ENCODE measurements at places on chromosomes 7 and 10. TPM values are rescaled to one million over a fixed set of nuclear protein-coding genes. Genes with fewer than 3 reads are reported as not detected.

Gene SUN3
- 1.0 TPM for polyA plus RNA-seq

Gene AGR3
- not detected for polyA plus RNA-seq

Gene PRSS37
- polyA plus RNA-seq: not detected

Gene C10orf62
- not detected for polyA plus RNA-seq

Gene SNCG
- not detected for polyA plus RNA-seq

Gene TUBB8
- not detected for polyA plus RNA-seq

Gene HOXA10
- polyA plus RNA-seq: 0.19 TPM

Gene ZDHHC16
- polyA plus RNA-seq: 25.3 TPM

Gene H2BK1
- polyA plus RNA-seq: not detected

Gene SPAM1
- not detected for polyA plus RNA-seq

Gene ZNF775
- 7.6 TPM for polyA plus RNA-seq

Gene GRID2IP
- polyA plus RNA-seq: 0.09 TPM

Gene FGFBP3
- polyA plus RNA-seq: 2.5 TPM

Gene RAPGEF5
- not detected for polyA plus RNA-seq

Gene PNLIPRP2
- polyA plus RNA-seq: not detected

Gene CNNM1
- polyA plus RNA-seq: 0.13 TPM

Gene HGF
- polyA plus RNA-seq: not detected

Gene NPY
- not detected for polyA plus RNA-seq

Gene VSTM4
- polyA plus RNA-seq: not detected

Gene ATOH7
- not detected for polyA plus RNA-seq

Gene GPR26
- polyA plus RNA-seq: not detected

Gene COL1A2
- not detected for polyA plus RNA-seq

Gene GNG11
- polyA plus RNA-seq: not detected

Gene LRRC4
- not detected for polyA plus RNA-seq

Gene THSD7A
- not detected for polyA plus RNA-seq

Gene GRM3
- not detected for polyA plus RNA-seq

Gene GPR15LG
- polyA plus RNA-seq: not detected

Gene PTCD1
- 2.0 TPM for polyA plus RNA-seq

Gene CABCOCO1
- not detected for polyA plus RNA-seq

Gene LIPN
- polyA plus RNA-seq: not detected

Gene UCN3
- polyA plus RNA-seq: not detected

Gene NKX2-3
- polyA plus RNA-seq: not detected

Gene ASB10
- not detected for polyA plus RNA-seq

Gene FAM171A1
- 12.9 TPM for polyA plus RNA-seq

Gene MYL10
- not detected for polyA plus RNA-seq
